ENCODE measurements at places on chromosomes 6 and 20.

GRCh38 chr20:641516-641875 lies 11.5 kb downstream of the SRXN1 start:
- no peak for DNase-seq

DNA sequence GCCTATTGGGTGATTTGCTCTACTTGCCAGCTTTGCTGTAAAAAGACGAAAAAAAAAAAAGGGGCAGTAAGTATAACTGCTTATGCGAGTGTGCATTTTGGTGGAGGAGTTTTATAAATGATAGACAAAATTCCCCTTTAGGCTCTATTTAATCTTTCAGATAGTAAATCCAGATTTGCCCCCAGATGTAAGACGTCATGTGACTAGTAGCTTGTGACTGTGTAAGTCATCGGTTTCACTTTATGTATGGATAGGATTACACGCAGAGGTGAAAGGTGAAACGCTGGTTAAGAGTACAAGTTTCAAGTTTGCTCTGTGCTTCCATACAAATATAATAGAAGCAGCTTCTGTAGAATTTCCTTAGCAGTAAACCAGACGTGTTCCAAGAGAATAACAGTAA lies 7.9 kb downstream of the RAB32 start:
- no peak for DNase-seq

DNA sequence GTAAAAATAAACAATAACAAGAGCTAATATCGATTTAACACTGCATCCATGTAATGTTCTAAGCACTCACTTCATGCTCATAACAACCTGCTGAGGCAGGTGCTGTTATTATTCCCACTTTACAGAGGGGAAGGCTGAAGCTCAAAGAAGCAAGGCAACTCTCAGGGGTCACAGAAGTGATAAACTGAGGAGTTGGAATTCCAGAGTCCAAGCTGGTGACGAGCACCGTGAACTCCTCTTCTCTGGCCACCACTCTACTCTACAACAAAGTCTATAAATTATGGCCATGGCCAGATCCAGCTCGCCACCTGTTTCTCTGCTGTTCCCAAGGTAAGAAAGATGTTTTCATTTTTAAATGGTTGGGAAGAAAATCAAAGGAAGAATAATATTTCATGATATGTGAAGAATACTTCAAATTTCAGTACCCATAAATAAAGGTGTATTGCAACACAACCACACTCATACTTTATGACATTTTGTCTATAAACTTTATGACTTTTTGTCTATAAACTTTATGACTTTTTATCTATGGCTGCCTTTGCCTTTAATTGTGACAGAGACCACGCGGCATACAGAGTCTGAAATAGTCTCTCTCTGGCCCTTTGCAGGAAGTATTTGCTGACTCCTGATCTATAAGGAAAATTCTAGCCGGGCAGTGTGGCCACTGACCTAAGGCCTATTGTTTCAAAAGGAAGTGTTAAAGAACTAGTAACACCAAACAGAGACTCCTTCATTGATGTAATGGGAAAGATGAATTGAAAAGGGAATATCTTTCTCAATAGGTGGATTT lies 113.2 kb upstream of the KCNG1 start:
- DNase-seq = no peak

DNA sequence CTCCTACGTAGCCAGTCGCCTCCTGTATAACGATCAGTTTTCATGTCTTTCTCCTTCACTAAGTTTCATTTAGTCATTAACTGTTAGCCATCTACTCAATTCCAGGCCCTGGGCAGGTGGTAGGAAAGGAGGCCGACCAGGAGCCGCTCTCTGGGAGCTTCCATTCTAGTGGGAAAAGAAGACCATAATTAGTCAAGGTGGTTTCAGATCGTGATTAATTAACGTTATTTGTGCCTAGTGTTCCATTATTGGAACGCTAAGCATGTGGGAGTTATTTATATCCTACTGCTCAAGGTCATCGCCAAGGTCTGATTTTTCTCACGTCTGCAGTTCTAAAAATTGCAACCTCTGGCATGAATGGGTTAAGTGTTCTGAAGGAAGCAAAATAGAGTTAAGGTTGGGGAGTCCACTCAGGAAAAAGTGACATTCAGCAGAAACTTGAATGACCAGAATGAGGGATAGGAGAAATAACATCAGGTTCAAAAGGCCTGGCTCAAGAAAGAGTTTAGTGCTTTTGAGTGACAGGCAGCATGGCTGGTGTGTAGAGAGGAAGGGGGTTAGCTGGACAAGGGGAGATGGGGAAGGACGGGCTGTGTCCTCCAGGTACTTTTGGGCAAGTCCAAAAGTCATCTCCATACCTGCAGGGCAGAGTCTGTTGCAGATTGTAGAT lies 812 bp downstream of the SLC9A8 start:
- DNase-seq = no peak

GRCh38 chr6:42471142-42471541 lies 19.4 kb upstream of the TRERF1 start:
- no peak for DNase-seq

DNA sequence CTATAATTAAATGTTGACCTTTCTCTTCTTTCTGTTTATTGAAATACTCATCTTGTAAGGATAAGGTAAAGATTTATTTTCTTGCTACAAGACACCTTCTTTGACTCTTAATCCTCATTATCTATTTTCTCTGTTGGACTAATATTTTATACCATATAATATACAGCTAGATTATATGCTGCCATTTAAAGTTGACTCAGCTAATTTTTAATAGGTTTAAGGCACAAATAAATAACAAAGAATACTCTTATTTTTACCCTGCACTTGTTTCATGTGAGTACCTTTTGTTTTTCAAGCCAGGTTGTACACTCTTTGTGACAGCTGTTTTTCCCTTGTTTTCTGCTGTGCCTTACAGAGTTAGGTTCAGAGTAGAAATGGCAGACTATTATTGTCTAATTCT lies 83.9 kb upstream of the ASCC3 start:
- no peak for DNase-seq

- no peak for DNase-seq
These were observed 54.2 kb downstream of the ZNF831 start for GRCh38 chr20:59217794-59218280.

DNA sequence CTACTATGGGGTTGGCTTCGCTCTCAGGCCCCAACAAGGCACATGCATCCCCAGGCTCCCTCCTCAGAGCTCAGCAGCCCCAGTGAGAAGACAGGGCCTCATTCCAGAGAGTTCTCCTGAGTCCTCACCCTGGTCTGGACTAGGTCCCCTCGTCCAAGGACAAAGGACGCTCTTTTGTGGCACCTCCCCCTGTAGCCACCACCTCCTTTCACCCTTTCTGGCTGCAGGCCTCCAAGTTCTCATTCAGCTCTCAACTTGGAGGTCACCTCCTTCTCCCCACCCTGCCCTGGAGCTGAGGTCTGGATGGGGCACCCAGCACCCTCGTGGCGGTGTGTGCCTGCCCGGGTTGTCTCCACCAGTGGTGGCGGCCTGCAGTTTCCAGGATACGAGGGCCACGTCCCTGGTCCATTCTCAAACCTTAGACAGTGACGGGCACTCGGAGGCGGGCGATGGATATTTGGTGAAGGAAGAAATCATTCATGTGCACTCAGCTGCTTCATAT lies 2.5 kb downstream of the UNC93A start:
- no peak for DNase-seq

DNA sequence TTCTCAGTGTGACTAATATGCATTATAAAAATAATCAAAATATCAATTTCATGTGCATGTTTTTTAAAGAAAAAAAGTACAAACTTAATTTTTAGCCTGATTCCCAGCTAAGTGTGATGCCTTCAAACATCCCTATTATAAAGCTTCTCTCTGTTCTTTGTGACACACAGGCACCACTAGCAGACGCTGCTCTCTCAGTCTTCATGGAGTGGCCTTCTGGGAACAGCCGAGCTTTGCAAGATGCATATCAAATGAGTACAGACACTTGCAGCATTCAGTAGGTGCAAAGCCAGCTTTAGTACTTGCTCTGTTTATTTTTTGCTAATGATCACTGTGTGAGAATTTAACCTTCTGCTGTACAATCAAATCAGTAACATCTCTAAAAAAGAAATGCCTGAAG lies 340.0 kb downstream of the ADGRB3 start:
- DNase-seq = no peak

DNA sequence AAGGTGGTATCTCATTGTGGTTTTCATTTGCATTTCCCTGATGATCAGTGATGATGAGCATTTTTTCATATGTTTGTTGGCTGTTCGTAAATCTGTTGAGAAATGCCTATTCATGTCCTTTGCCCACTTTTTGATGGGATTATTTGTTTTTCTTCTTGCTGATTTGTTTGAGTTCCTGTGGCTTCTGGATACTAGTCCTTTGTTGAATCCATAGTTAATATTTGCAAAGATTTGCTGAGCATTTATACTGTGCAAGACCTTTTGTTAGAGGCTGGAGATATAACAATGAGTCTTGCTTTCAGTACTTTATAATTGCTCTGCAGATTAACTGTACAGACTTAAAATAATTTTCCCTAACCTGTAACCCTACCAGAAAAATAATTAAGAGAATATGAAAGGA lies 35.6 kb downstream of the PDE7B start:
- DNase-seq = no peak

DNA sequence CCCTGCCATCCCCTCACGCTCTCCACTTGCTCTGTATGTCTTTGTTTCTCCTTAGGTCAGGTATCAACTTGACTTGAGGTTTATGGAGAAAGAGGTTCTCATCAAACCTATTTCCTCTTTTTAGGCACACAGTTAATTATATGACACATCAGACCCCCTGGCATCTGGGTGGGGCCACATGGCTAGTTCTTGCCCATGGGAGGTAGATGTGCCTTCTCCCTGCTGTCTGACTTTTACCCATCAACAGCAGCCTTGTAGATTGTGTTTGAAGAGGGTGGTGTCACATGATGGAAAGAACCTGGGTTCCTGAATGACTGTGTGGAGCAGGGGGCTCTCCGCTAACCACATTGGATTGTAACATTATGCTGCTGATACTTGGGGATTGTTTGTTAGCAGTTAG lies 7.2 kb upstream of the UQCC2 start:
- DNase-seq = no peak

- peak; percentile 55 for DNase-seq
These were observed 28.7 kb downstream of the SAYSD1 start for GRCh38 chr6:39086294-39086693.

GRCh38 chr6:152078804-152079203 lies 271.3 kb downstream of the ESR1 start:
- no peak for DNase-seq

DNA sequence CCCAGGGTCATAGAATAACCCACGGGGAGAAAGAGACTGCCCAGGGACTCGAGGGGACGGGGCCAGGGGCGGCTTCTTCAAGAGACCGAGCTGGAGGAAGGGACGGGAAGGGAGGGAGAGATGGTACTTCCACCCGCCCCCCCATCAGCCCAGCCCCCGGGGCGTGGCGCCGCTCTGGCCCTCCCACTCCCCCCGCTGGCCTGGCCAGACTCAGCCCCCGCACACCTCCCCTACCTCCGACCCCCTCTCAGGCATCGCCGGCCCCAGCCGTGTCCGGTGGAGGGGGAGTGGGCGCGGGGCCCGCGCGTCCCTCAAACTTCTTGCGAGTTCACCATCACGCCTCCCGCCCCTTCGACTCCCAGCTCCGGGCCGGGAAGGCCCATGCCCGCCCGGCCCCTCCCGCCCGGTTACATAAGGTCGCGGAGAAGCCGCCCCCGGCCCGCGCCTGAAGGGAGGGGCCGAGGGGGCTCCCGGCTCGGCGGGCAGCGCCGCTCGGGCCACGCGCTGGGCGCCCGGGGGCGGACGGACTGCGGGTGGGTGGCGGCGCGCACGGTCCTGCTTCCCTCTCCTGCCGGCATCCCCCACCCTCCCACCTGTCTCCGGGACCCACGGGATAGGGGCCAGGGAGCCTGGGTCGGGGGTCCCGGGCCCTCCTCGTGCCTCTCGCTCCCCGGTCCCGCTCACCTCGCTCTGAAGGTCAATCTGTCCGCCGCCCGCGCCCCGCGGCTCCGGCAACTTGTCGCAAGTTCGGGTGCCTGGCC lies 562 bp downstream of the TFEB start:
- peak; percentile 62 for DNase-seq

DNA sequence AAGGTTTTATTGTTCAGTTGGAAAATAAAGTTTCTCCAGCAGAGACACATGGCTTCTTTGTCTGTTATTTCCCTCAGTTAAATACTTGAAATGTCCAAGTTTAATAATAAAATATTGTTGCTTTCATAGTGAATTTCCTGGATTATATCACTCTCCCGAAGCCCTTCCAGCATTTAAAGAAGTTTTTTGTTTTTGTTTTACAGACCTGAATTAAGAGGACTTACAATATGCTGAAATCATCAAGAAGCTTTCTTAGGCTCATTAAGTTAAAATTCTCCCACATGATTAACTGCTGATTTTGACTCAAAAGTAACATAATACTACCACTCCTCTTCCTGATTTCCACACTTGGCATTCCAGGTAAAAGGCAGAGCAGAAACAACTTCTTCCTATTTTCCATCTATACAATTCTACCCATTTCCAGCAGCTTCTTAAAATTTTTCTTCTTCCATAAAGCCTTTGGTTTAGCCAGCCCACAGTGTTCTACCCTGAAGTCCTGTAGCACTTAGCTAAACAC lies 35.8 kb downstream of the PDSS2 start:
- DNase-seq = no peak

- no peak for DNase-seq
These were observed 927.4 kb downstream of the KIF16B start for GRCh38 chr20:15645816-15646215.

- DNase-seq = no peak
These were observed 28.4 kb downstream of the CD109 start for GRCh38 chr6:73724389-73724788.

GRCh38 chr6:43516367-43516696 lies 394 bp downstream of the YIPF3 start:
- no peak for DNase-seq

- no peak for DNase-seq
These were observed 85.4 kb downstream of the NINL start for GRCh38 chr20:25499855-25500434.

- DNase-seq = no peak
These were observed 178.2 kb downstream of the ZMYND8 start for GRCh38 chr20:47178277-47178676.

- no peak for DNase-seq
These were observed 862 bp upstream of the TFAP2C start for GRCh38 chr20:56628015-56628872.

DNA sequence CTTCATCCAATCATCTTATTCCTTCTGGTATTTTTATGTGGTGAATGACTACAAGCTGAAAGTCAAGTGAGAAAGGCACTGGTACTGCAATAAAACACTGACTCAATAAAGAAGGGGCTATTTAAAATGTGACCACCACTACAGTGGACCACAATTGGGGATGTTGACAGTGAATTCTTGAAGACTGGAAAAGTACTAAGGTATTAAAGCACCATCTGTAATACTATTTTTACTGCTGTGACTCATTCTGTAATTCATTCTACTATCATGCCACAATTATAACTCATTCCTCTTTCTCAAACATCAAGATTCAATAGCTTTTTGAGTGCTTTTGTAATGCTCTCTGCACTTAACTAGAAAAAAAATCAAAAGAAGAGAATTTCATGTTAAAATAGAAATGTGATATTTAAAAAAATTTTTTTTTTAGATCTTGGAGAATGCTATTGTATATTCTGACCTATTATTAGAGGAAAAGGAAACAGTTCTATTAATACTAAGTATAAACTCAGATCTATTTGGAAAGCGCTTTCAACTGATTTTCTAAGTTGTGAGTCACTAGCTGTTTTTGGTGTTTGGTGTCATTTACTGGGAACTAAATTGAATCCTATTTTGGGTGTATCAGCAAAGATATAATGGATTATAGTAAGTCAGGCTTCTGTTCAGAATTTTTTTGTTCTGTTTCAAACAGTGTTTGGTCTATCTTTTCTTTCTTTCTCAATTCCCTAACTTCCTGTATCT lies 104.7 kb upstream of the TMEM170B start:
- no peak for DNase-seq

GRCh38 chr6:113495521-113495920 lies 361.6 kb upstream of the MARCKS start:
- no peak for DNase-seq

GRCh38 chr6:12751694-12752325 lies 35.2 kb downstream of the PHACTR1 start:
- DNase-seq = peak; percentile 25

Measured in activated CD4-positive, alpha-beta T cell treated with anti-CD3 and anti-CD28 coated beads, Interleukin-2, Interleukin-4, amounts not matched to agents 100 ng/mL and 50 ng/mL, durations not matched to agents 16 hours and 8 hours (primary cell).